ENCODE measurements at places on chromosomes 1 and 21.

- no peak for DNase-seq
These were observed 18.5 kb downstream of the TP53BP2 start for GRCh38 chr1:223827193-223827663.

DNA sequence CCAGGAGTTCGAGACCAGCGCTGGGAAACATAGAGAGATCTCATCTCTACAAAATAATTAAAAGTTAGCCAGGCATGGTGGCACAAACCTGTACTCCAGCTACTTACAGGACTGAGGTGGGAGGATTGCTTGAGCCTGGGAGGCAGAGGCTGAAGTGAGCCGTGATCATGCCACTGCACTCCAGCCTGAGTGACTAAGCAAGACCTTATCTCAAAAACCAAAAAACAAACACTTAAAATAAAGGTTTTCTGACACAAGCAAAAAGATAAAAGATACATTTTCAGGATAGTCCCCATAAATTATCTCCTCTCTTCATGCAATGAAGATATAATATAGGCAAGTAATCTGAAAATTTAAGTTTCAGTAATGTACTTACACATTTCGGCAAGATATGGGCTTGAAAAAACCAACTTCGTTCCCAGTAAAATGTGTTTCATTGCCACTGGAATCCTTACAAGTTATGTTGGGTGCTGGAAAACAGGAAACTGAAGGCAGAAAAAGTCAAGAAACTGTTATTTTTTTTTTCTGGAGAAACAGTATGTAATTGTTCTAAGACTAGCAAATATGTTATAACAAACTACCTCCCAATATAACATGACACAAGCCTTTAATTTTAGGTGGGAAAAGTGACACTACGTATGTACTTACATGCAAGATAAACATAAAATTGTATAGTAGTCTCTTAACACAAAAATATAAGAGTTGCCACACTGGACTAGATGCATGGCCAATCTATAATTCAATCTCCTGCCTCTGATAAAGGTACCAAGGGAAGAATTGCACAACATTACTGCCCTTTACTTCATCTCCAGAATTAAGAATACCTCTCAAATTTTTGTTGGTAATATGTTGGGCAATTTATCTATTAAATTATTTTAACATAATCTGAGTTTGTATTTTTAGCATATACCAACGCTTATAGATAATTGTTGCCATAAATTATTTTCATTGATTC, 15.7 kb downstream of the TM2D1 start:
- no peak for DNase-seq

DNA sequence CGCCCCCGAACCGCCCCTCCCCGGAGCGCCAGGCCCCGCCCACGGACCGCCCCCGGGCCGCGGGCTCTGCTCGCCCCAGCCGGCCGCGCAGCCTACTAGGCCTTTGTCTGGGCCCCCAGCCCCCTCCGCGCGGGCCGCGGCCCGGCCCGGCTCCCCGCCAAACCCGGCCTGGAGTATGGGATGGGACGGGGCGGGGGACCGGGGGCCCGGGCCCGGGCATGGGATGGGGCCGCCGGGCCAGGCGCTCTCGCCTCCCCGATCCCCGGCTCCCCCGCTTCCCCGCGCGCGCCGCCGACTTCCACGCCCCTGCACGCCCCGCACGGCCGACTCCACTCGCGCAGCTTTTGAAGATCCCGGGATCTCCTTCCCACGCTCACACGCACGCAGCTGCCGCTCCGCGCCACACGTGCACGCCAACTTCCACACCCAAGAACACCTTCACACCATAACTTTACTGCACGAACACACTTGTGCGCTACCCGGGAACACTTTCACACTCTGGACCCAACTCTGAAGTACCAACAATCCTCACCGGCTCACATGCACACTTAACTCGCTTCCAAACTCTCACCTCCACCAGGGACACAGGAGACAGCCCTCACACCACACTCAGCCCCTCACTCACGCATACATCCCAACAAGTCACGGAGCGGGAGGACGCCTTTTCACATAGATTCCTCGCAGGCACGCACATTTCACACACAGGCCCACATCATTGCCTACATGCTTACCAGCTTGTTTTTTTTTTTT, 437 bp upstream of the HSPG2 start:
- peak; percentile 90 for DNase-seq

- peak; percentile 87 for DNase-seq
These were observed 55.9 kb downstream of the NENF start for GRCh38 chr1:212488436-212489283.

DNA sequence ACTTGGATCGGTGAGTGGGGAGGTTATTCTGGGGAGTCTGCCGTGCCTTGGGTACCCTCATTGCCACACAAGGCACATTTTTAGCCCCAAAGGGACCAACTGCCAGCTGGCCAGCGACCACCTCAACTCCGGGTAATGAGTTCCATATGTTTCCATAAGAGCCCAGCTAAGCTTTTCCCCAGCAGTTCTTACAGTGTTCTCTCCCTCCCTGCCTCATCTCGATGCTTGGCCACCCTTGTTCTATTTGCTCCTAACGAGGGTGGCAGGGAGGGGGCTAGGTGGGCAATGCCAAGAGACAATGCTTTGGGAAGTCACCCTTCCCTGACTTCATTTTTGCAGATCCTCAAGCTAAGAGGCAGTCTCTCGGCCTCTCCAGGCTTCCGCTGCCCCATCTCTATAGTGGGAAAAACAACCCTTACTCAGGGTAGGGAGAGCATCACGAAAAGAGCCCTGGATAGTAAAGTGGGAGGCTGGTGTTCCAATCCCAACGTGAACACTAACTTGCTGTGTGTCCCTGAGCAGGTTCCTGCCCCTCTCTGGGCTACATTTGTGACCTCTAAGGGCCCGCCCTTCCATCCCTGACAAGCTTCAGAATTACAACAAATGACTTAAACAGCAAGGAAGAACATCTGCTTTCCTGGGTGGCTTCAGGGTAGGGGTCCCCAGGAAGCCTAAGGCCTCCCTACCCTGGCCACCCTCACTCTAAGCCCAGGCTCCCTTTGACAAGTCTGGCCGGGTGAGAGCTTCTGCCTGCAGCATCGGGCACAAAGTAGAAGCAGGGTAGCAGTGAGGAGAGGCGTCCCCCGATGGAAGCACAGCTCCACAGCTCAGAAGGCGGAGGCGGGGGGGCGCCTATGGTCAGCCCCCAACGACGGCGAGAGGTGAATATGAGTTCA, 5.8 kb downstream of the ID3 start:
- DNase-seq: no peak

DNA sequence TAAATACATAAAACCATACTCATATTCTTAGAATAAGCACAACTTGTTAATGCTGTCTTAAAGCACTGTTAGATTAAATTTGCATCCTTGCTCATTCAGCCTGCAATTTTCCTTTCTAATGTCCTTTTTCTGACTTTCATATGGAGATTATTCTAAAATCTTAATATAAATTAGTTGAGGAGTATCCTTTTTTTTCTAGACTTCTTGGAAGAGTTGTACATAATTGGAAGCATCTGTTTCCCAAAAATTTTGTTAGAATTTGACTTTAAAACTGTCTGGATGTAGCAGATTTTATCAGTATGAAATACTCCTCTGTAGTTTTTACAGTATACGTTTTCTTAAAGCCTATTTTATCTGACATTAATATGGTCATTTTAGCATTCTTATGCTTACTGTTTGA, 9.7 kb downstream of the KIFAP3 start:
- no peak for DNase-seq

DNA sequence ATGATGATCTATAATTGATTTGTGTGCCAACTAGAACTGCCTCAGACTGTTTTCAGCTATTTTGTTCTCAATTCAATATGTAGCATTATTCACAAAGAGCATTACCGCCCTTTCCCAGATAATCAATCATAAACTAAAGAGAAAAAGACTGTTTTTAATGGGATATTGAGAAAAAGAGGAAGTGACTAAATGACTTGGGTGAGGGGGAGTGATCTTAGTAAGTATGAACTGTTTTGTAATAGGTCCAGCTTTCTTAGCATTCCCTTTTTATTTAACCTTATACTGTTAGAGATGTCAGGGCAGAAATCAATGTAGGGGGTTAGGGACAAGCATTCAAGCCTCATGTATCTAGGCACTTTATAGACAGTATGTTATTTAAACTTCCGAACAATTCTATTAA, 157.8 kb upstream of the DPYD start:
- DNase-seq: no peak

GRCh38 chr1:32357614-32358013, 4.7 kb downstream of the FAM229A start:
- DNase-seq: no peak

DNA sequence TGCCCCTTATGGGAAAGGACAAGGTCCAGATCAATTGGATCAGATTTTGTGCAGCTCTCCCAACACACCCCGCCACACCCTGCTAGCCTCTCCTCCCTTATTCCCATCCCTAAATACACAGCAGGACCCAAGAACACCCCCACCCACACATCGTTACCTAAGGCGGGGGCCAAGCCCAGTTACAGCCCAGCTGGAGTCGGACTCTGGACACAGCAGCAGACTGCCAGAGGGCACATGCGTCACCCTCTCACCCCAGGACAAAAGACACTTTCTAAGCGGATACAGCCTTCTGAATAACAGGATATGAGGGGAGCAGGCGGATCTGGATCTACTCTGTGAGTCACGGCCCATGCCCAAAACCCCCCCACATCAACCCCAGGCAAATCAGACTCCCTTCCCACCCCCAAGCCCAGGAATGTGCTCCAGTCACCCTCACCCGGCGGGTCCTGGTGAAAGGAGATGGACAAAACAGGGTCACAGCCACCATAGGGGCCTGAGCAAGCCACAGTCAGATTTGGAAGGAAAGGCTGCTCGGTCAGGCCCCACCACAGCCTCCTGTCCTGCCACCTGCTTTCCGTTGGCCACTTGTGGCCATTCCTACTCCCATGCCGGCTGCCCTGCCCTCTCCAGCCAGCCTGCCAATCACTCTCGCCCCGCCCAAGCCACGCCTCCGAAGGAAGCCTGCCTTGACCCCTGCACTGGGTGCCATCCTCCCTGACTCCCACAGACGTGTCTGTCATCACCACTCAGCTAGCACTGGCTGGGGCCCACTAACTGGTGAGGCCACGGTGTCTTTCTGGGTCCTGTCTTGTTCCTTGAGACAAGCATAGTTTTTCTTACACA, 4.0 kb downstream of the S100A16 start:
- DNase-seq: peak; percentile 61

GRCh38 chr21:44865561-44866280, 7.8 kb downstream of the PTTG1IP start:
- no peak for DNase-seq

GRCh38 chr1:54994355-54994990, 4.3 kb upstream of the BSND start:
- DNase-seq: no peak

- DNase-seq: no peak
These were observed 189.6 kb downstream of the PLPP3 start for GRCh38 chr1:56389813-56390212.

DNA sequence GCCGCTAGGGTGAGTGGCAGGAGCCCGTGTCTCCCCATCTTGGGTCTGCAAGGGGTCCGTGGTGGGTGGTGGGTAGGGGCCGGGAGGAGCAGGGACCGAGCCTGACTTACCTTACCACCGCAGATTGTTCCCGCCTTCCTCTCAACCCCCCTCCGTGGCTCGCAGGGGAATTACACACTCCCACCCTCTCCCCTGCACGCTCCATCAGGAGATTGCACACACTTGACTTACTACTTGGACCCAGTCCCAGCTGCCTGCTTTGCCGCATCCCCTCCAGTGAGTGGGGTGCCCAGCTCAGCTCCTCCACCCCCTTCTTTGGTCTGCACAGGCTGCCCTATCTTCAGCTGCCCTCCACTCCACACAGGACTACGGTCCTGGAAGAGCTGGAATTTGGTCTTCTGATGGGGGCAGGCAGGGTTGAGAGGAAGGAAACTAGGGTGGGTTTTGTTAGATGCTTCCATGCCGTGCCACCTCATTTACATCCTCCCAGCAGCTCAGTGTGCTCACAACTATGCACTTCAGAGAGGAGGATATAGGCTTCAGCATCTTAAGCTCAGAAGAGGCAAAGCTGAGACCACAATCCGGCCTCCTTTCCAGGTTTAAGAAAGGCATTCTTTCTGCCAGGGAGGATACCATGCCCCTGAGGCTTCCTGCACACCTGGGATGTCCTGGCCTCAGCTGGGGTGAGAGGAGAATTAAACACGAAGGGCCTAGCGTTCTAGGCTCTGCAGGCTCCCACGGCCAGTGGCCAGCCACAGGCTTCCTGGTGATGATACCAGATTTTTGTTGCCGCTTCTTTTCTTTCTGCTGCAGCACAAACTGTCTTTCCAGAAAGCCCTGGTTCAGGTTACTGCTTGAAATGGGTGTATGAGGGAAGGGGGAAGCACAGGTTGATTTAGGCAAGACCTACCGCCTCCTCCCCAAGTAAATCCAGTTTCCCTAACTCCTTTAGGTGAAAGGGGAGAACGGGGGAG, 2.3 kb downstream of the KCNC4 start:
- no peak for DNase-seq

GRCh38 chr1:63873751-63874150, 99.9 kb downstream of the ROR1 start:
- no peak for DNase-seq

DNA sequence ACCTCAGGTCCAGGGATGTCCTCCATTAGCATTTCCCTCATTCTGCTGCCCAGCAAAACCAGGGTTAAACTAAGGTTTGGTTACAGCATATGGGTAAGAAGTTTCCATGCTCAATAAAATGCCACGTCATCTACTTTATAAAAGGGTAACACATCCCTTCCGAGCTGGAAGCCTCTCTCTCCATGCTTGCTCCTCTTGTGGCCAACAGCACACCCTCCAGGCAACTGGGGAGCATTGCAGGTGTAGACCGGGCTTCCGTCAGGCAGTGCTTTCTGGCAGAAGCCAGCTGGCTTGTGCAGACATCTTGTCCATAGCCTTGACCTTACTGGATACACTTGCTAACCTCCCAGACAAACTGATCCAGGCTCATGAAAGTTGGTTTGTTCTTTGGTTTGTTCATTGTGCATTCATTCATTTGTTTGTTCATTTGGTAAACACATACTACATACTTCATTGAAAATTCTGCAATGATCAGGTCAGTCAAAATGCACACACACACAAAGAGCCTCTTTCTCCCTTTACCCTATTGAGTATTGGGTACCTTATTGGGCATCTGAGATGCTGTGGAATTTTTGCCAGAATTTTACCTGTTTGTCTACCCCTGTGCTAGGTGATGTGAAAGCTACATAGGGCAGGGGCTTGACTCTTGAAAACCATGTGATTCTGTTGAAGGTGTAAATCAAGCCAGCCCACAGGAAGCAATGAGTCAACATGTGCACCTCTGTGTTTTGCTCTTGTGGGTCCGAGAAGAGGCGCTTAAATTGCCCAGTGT, 422.8 kb downstream of the CAMTA1 start:
- DNase-seq: no peak

DNA sequence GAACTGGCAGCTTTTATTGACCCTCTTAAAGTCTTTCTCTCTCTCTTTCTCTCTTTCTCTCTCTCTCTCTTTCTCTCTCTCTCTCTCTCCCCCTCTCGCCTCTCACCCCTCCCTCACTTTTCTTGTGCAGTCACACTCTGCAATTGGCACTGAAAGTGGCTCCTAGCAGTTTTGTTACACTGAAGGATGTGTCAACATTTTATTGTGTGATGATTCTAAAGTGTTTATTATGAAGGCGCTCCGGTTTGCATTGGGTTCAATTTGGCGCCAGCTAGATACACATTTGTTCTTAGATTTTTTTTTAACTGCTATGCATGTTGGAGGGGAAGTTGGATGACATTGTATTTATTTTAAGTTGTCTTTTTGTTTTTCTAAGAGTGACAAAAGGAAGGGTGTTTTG, 64.0 kb upstream of the CHRM3 start:
- no peak for DNase-seq

GRCh38 chr1:10530756-10531495, 56.2 kb downstream of the PEX14 start:
- peak; percentile 56 for DNase-seq

Data from muscle of back (tissue), 13 donors.